ENCODE measurements at places on chromosomes 5 and 9.

DNA sequence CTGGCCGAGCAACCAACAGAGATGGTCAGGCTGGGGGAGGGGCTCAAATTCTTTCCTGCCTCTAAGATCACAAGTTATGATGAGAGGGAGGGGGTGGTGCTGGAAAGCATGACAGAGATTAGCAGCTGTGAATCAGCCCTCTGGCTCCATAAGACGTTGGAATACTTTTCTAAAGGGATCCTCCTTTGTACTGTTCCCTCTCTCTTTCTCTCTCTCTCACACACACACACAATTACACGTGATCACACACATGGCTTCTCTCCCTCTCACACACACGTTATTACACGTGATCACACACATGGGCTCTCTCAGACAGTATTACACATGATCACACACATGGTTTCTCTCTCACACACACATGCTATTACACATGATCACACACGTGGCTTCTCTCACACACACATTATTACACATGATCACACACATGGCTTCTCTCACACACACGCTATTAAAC is at the start of gene SLC45A2:
TSS of gene SLC45A2 (minus strand) at position 23 of the 454 bp plus-strand sequence. CDS start 110 bp downstream, outside the sequence.
- no peak for DNase-seq

DNA sequence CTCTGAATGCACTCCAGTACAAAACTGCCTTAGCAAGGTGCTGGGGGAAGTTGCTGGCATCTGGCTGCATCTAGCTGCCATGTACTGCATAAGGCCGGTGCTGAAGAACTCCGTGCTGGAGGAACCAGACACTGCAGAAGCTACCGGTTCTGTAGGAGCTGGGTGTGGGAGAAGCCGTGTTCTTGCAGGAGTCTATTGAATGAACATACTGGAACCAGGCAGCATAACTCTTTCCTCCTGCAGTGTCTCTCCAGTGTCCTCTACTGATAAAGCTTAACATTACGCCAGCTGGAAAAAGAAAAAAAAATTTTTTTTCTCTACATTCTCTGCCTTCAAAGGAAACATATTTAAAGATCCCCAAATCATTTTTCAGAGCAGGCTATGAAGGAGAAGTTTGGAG is 38.5 kb downstream of the VPS13A start:
- no peak for DNase-seq

GRCh38 chr5:135392256-135392655 is 6.8 kb downstream of the MACROH2A1 start:
- no peak for DNase-seq

DNA sequence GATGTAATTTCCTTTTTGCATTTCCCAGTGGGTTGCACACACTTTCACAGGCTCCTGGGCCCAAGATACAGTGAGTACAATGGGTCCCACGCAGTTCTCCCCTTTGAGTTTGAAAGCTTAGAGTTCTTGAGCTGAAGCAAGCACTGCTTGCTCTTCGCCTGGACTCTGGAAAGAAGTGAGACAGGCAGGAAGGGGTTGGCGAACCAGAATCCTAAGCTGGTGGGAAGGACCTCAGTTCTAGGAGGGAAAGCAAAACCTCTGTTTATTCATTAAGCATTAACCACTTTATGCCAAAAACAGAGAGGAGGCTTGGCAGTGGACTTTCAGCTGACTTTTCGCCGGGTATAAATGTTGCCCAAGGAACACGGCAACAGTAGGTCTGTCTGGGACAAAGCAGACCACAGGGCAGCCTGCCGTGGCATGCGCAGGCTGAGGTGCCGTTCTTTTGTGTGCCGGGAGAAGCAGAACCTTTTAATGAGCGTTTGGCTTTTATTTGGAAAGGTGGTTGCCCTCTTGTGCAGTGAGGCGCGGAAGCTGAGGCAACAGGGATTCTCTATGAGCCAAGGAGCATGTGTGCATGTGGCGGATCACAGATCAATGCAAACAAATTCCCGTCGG is 239.9 kb upstream of the PANK3 start:
- DNase-seq, result no peak

- DNase-seq, result no peak
Measured at GRCh38 chr9:86997951-86998350, 50.6 kb upstream of the GAS1 start.

DNA sequence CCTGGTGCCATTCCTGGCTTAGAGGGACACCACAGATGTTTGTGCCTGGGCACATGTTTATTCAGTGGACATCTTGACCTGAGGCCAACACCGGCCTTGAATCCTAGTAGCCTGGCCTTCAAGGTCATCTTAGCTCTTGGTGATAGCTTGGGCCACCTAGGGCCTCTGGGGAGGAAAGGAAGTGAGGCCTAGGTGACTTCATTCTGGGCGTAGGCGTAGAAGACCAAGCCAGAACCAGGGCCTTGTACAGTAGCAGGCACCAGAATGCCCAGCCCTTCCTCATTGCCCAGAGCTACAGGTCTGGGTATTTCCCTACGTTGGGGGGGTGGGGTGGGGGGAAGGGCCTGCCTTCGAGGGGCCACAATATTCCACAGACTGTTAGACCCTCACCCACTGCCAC is 33.8 kb downstream of the WNK2 start:
- no peak for DNase-seq

GRCh38 chr9:2302606-2303005 is 287.5 kb downstream of the SMARCA2 start:
- DNase-seq, result no peak

DNA sequence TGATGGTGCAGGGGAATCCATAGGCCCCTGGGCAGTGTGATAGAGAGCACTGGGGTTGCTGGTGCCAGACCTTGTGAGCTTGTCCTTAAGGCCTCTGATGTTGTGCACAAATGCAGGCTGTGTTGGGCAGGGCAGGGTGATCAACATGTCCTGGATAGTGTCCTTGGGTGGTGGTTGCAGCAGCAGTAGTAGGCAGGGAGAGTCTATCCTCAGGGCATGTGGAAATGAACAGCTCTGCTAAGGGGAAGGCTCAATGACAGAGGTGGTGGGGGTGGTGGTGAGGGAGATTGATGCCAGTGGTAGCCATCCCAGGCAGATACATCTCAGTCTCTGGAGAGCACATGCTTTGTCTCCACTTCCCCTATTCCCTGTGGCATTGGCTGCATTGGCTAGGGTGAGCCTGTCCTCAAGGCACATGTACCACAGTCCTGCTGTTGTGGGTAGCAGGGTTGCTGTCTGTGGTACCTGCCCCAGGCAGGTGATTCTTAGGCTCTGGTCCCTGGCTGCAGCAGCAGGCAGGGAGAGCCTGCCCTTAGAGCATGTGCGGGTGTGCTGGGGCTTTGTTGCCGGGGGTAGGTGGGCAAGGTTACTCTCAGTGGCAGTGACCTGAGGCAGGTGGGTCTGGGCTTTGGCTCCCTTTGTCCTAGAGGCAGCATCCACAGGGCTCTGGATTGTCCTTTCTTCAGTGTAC is 111.1 kb downstream of the WDR70 start:
- no peak for DNase-seq

GRCh38 chr5:65299861-65300260 is 181.9 kb downstream of the ADAMTS6 start:
- DNase-seq, result no peak

GRCh38 chr5:134177369-134178095 is 782 bp upstream of the SKP1 start:
- no peak for DNase-seq

GRCh38 chr9:70832492-70832891 is 288.9 kb downstream of the TRPM3 start:
- no peak for DNase-seq

GRCh38 chr9:121349009-121349408 is 21.0 kb downstream of the STOM start:
- DNase-seq, result no peak

DNA sequence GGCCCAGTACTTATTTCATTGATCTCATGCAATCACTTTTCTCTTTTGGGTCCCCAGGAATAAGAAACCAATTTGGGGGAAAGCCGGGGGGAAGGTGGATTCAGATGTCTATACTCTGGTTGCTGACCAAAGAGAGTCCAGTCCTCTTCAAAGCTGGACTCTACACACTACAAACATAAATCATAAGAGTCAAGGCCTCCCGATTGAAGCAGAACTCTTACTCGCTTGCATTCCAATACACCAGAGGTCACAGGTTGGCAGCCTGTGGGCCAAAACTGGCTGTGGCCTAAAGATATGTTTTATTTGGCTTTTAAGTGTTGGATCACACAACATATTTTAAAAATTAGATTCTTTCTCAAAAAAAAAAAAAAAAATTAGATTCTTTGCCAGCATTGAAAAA is 311.4 kb upstream of the MSX2 start:
- no peak for DNase-seq

- no peak for DNase-seq
Measured at GRCh38 chr5:132012371-132013005, 1.0 kb upstream of the ACSL6 start.

GRCh38 chr5:18091758-18092157 is 457.5 kb downstream of the TAF11L14 start:
- DNase-seq, result no peak

DNA sequence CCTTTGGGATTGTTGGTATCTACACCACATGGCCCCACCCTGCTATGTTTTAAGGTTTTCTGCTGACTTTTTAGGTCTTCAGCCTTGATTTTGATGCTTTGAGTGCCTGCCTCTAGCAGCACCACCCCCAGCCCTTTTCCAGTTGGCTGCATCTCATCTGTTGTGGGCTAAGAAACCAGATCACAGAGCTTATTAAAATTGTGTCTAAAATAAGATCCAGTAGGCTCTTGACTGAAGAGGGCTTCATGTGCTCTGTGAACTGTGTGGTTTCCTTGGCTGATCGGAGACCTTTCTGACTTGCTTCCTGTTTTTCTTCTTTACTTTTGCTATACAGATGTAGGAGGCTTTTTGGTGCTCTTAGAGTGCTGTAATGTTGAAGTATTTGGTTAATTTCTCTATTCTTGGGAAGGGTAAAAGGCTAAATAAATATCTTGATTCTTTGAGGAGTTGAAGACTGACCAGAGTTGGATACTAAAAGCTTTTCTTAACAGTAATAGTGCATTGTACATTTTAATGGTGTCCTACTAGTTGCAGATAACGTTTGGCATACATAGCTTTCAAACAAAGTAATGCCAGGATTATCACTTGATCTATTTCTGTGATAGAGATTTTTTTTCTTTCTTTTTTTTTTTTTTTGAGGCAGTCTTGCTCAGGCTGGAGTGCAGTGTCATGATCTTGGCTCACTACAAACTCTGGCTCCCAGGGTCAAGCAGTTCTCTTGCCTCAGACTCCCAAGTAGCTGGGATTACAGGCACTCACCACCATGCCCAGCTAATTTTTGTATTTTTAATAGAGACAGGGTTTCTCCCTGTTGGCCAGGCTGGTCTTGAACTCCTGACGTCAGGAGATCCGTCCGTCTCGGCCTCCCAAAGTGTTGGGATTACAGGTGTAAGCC is 4.5 kb downstream of the UBE2D2 start:
- DNase-seq, result no peak

- no peak for DNase-seq
Measured at GRCh38 chr5:38569180-38569579, 12.7 kb upstream of the LIFR start.

DNA sequence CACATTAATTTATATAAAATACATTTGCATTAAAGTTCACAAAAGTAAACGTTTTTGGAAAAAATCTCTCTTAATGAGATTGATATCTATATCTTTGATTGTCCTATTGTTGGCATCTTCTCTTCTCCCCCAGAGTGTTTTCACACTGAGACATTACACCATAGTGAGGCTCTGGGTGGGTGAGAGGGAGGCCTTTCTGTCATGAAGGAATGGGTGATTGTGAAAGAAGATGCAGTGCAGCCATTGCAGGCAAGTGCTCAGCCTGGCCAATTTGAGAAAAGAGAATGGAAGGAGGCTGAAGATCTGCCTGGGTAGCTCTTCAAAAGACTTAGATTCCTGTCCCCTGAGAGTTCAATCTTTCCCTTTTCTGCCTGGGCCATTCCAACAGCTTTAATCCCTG is 140.8 kb downstream of the SLC12A2 start:
- no peak for DNase-seq

DNA sequence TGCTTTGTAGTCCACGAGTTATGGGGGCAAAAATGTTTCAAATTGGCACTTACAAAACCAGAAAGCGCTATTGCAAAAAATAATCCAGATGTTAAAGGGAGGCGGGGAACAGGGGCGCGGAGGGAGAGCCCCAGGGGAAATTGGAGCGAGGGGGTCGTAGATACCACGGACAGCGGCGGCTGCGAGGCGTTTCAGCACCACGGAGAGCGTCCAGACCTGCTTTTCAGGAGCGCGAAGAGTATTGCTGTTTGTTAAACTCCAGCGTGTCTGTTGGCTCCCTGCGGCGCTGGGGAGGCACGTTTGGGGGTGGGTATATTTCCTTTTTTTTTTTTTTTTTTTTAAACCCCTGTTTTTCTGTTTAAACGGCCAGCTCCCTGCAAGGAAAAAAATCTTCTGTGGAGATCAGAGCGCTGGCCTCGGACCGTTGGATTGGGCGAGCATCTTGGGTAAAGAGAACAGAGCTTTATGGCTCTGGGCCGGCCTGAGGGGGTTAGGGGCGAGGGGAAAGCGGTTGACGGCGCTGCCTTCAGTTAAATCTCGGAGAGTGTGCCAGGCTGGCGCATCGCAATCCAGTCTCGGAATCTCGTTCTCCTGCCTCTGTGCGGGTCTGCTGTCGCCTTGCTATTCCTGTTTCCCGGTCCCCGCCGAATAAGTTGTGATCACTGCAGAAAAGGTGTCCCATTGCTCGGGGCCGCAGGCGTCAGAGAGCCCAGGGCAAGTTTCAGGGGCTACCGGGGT is at the start of gene GLRA1:
TSS of gene GLRA1 (minus strand) at position 288 of the 738 bp plus-strand sequence. CDS start 302 bp downstream, outside the sequence.
- peak; percentile 9 for DNase-seq

- DNase-seq, result no peak
Measured at GRCh38 chr9:114250235-114250568, 72.7 kb upstream of the ORM1 start.

GRCh38 chr5:131536211-131536826 is 98.7 kb downstream of the RAPGEF6 start:
- no peak for DNase-seq

DNA sequence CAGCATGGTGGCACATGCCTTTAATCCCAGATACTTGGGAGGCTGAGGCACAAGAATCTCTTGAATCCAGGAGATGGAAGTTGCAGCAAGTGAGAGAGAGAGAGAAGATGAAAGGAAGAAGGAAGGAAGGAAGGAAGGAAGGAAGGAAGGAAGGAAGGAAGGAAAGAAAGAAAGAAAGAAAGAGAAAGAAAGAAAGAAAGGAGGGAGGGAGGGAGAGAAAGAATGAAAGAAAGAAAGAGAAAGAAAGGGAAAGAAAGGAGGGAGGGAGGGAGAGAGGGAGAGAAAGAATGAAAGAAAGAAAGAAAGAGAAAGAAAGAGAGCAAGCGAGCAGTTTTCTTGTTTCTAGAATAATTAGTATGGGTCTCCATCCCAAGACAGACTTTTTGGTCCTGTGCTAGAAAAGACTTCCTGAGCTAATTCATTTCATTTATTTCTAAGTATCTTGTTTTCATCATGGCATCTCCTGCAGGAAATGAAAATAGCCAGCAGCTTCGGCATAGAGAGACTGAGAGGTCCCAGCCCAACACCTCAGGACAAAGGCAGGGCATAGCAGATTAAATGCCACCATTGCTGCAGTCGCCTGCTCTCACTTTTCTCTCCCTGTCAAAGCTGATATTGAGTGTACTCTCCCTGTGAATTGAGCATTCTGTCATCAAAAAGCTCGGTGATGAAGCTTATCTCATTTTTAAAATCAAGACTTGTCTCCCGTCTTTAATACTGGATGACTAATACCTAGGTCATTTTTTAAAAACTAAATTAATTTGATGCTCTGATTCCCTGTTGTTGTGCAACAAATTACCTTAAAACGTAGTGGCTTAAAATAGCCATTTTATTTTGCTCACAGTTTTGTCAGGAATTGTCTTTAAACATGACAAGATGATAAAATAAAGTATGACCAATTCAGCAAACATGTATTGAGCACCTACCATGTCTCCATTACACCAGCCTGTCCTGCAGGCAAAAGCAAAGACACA is 91.8 kb upstream of the ADRA1B start:
- no peak for DNase-seq
